ENCODE measurements at places on chromosomes 12 and 14.

DNA sequence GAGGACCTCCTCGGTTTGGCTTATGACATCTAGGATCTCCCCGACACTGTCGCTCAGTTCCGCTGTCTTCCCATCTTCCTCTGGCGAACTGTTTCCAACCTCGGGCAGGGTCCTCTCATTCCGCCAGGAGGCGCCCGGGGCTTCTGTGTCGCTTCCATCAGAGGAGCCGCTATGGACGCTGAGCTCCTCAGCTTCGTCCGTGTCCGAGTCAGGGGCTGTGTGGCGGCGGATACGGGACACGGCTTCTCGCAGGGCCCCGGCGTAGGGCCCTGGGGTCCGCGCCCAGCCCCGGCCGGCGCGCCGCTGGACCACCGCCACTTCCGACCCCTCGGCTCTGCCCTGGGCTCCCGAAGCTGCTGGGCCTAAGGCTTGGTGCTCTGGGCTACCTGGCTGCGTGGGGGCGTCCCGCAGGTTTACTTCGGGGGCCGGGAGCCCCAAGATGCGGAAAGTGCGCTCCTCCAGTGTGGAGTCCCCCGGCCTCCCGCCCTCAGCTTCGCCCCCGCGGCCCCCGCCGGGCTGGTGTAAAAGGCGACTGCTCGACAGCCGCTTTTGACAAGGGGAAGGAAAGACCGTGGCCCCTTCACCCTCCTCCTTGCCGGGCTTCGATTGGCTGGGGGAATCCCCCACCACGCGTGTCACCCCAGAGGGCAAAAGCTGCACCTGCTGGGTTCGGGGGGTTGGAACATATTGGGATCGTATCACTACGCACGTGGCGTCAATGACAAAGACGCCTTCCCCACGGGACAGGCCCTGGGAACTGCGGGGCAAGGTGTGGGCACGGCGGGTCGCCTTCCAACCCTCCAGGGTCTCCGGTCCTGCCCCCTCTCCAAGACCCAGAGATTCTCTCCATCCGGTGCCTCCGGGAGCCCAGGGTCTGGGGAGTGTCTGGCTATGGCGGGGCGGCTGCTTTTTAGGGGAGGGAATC is 2.1 kb downstream of the DDN start:
- no peak overlapping the region for H3K4me3 ChIP-seq
- H3K27me3 ChIP-seq = peaks cover 3% of the 10 kb centered on the region
- no peak overlapping the region for H3K27ac ChIP-seq
- H3K4me1 ChIP-seq = peaks cover 32% of the 10 kb centered on the region
- H3K36me3 ChIP-seq = peaks cover 12% of the 10 kb centered on the region

DNA sequence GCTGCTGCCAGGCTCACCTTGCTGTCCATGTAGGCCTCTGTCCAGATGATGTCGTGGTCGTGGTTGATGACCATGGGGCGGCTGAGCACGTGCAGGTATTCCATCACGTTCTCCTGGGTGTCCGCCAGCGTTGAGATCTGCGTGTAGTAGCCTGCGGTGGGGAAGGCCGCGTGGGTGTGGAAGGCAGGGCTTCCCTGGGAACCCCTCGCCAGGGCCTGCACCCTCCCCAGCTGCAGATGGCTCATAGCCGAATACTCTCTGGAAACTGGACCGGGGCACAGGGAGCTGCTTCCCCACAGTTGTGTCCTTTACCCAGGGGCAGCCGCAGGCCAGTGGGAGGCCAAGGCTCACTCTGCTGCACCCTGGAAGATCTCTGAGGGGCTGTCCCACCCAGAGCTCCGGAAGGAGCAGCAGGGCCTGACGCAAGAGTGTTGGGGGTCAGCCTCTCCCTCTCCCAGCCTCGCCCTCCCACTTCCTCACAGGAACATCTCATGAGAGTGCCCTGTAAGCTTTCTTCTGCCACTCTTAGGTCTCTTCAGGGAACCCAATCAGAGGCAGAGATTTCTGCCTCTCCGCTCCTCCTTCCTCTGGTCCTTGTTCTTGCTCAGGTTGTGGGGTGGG is 35.5 kb downstream of the CACNA2D4 start:
- no peak overlapping the region for H3K27ac ChIP-seq
- no peaks in the 10 kb centered on the region for H3K36me3 ChIP-seq
- H3K27me3 ChIP-seq = peaks cover 61% of the 10 kb centered on the region
- no peak overlapping the region for H3K4me3 ChIP-seq
- DNase-seq = no peak

- H3K27ac ChIP-seq = no peak overlapping the region
- H3K4me1 ChIP-seq = no peaks in the 10 kb centered on the region
- H3K36me3 ChIP-seq = no peaks in the 10 kb centered on the region
- no peaks in the 10 kb centered on the region for H3K27me3 ChIP-seq
- no peak overlapping the region for H3K4me3 ChIP-seq
Measured at GRCh38 chr12:19548834-19549233, 109.5 kb downstream of the AEBP2 start.

DNA sequence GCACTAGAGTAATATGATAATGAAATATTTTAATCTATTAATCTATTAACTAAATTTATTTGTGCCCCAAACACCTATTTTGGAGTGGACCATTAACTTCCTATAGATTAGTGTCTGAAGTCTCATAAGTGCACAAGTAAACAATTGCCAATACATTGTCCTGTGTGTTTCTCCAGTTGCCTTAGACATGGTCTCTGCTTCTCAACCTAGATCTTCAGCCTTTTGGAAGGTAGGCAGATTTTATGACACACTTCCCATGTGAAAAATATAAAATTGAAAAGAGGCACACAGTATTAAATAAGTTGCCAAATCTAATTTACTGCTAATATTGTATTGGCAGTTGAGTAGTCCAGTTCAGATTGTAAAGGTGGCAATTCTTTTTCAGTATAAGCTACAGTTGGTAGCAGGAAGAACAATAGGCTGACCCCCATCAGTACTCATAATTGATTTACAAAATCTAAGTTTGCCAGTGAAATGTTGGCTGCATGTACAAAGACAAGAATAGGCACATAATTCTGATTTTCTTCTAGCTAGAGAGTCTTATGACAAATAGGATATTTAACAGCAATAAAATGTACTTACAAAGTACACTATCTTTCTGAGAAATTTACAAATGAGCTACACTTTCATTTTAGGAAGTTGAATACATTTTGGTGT is 10.8 kb downstream of the A2M start:
- no peak overlapping the region for H3K4me3 ChIP-seq
- no peaks in the 10 kb centered on the region for H3K36me3 ChIP-seq
- H3K27ac ChIP-seq = no peak overlapping the region
- no peak for DNase-seq
- H3K4me1 ChIP-seq = no peaks in the 10 kb centered on the region

DNA sequence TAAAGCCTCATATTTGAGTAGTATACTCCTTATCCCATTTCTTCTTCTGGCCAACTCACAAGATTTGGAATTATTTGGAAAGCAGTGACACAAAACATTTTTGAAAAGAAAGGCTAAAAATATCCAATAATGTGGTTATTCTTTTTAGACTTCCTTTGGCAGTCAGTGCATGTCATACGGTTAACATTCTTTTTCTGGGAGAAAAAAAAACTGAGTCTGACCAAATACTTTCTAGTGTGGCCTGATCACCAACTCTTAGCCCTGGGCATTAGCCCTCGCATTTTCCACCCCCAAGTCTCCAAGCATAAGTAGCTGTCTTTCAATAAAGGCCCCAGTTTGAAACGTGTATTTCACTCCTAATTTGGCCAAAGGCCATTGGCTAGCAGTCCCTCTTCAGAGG is 5.9 kb downstream of the RASSF3 start:
- H3K4me3 ChIP-seq = no peak overlapping the region
- DNase-seq = no peak
- H3K27ac ChIP-seq = no peak overlapping the region
- peaks cover 17% of the 10 kb centered on the region for H3K4me1 ChIP-seq

- H3K27ac ChIP-seq = no peak overlapping the region
- H3K36me3 ChIP-seq = no peaks in the 10 kb centered on the region
- H3K4me1 ChIP-seq = no peaks in the 10 kb centered on the region
- H3K4me3 ChIP-seq = no peak overlapping the region
Measured at GRCh38 chr12:68034567-68034966, 45.3 kb downstream of the IFNG-AS1 start.

DNA sequence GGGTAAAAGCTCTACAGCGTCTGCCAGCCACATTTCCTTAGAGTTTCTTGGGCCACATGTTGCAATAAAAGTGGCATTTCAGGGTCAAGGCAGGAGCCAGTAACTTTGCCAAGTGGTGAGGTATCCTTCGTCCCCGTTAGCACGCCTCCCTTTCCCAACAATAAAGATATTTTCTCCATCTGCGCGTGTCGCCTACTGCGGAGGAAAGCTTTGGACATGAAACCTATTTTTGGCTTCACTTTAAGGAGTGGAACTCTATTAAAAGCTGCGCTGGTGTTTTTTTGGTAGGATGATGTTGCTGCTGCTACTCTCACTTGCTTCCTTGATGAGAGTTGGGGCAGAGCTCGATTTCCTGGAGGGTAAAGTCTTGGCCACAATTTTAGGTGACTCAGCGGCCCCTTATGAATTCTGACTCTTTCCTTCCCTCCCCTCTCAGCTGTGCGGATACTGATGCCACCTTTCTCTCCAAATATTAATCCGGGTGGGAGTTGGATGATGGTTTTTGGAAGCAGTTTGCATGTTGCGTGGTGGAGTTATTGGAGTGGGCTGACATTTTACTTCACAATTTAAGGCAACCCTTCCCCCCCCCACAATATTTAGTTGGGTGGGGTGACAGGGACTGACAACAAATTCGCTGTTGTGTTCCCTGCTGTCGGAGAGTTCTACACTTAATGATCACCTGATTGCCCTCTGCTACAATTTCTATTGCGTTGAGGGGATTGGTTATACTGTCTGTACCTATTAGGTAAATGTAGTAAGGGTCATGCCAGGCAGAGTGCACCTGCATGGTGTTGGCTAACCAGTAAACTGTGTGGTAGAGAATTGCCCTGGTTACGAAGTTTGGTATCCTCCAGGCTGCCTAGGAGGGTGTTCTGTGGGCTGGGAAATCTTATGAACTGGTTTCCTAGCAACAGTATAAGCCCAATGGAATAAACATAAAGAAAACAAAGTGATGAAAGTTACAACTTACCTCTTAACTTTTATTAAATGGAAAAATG is 1.1 kb downstream of the CCDC91 start:
- peak overlapping the region; percentile 94 for H3K27ac ChIP-seq
- peaks cover 16% of the 10 kb centered on the region for H3K4me1 ChIP-seq
- H3K4me3 ChIP-seq = peak overlapping the region; percentile 86
- no peaks in the 10 kb centered on the region for H3K27me3 ChIP-seq
- no peak for DNase-seq

Data from SJSA1 (cell line).